Activated naive CD8-positive, alpha-beta T cell treated with anti-CD3 and anti-CD28 coated beads for 36 hours (primary cell): ENCODE measurements at places on chromosomes 7 and 10. TPM values are rescaled to one million over a fixed set of nuclear protein-coding genes. Genes with fewer than 3 reads are reported as not detected.

Gene CPA2
- total RNA-seq, result 0.16 TPM

- H3K36me3 ChIP-seq, result no peaks in the 10 kb centered on the region
- no peak overlapping the region for H3K4me3 ChIP-seq
- no peaks in the 10 kb centered on the region for H3K4me1 ChIP-seq
- peaks cover 16% of the 10 kb centered on the region for H3K27me3 ChIP-seq
- H3K27ac ChIP-seq, result no peak overlapping the region
- no peak for DNase-seq
Measured at GRCh38 chr10:91564026-91564425, 68.8 kb downstream of the PPP1R3C start.

Gene UTF1
- total RNA-seq, result not detected

Gene RPEL1
- total RNA-seq, result not detected

- H3K4me3 ChIP-seq, result no peak overlapping the region
- peaks cover 4% of the 10 kb centered on the region for H3K27me3 ChIP-seq
- H3K36me3 ChIP-seq, result no peaks in the 10 kb centered on the region
- H3K27ac ChIP-seq, result no peak overlapping the region
- H3K4me1 ChIP-seq, result no peaks in the 10 kb centered on the region
- DNase-seq, result no peak
Measured at GRCh38 chr7:26265065-26265464, 26.6 kb upstream of the SNX10 start.

Gene ZNF488
- 0.50 TPM for total RNA-seq

Gene CFAP43
- not detected for total RNA-seq

GRCh38 chr7:44772867-44773266, 23.6 kb upstream of the PPIA start:
- H3K4me1 ChIP-seq, result peaks cover 29% of the 10 kb centered on the region
- no peak overlapping the region for H3K27ac ChIP-seq
- H3K4me3 ChIP-seq, result no peak overlapping the region
- no peak for DNase-seq

Gene CDK6
- 106 TPM for total RNA-seq
